ENCODE measurements at places on chromosomes 3 and 15.

- peak; percentile 67 for DNase-seq
Measured at GRCh38 chr3:184757022-184757651, 45.3 kb upstream of the MAGEF1 start.

DNA sequence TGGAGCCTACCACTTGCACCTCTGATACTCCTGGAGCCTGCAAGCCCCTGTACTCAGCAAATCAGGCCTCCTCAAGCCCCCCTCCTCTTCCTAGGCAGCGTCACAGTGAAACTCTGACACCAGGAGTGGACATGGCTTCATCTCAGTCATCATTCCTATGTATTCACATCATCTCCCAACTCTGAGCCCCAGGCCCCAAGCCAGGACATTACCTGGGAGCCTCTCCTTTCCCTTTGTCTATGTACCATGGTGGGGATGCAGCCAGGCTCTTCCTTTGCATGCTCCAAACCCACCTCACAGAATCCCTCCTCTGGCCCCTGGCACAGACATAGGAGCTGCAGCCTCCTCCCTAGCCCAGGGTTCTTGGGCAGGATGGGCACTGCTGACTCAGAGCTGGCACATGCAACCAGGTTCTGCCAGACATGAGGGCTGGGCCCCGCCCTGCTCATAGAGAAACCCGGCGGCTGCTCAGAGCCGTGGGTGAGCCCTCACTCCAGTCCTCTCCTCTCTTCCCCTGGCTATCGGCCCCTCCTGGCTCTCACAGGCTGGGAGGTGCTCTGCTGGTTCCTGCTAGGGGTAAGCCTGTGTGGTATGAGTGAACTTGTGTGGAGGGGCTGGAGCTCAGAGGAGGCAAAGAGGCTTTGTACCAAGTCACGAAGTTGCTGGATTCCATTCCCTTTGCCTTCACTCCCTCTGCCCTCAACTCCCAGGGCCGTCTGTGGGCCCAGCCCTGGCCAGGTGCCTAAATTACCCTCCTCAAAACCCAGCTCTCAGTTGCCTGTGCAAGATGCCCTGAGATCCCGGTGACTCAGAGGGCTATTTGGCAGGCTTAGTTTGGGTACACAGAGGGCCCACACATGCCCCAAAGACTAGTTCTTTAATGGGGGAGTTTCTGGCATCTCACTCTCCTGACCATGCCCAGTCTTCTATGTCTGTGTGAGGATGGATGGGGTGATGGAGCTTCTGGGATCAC is 1.9 kb upstream of the PLCD1 start:
- no peak for DNase-seq

DNA sequence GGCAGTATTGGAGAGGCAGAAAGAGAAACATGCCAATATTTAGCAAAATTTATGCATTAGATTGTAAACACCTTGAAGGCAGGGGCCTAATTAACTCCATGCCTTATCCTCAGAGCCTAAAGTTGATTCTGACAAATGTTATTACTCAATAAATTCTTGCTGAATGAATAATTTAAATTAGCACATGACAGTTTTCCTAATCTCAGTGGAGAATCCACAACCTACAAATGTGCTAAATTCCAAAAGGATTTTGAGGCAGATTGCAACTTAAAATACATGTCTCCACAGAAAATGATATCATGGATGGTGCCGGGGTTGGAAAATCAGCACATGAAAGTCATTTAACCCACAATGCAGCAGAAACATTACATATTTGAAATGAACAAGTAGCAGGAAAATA is 41.1 kb upstream of the NANOGP8 start:
- no peak for DNase-seq

DNA sequence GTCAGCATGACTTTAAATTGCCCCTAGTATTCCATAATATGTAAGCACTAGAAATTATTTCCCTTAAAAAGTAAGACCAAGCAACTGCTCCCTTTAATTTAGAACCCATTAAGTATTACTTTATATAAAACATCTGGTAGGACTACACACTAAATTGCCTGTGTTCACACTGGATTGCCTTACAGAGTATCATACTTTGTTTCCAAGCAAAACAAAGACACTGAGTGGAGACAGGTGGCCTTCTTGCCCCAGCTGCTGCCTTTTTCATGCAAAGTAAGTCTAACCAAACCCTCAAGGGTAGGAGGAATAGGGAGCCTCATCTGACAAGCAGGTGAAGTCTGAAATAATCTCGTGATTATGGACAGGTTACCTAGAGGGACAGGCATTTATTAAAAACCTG is 87.3 kb downstream of the PEX5L start:
- DNase-seq = no peak

GRCh38 chr3:97830638-97831037 is 8.8 kb downstream of the CRYBG3 start:
- no peak for DNase-seq

GRCh38 chr3:30113906-30114305 is 492.5 kb upstream of the TGFBR2 start:
- no peak for DNase-seq

DNA sequence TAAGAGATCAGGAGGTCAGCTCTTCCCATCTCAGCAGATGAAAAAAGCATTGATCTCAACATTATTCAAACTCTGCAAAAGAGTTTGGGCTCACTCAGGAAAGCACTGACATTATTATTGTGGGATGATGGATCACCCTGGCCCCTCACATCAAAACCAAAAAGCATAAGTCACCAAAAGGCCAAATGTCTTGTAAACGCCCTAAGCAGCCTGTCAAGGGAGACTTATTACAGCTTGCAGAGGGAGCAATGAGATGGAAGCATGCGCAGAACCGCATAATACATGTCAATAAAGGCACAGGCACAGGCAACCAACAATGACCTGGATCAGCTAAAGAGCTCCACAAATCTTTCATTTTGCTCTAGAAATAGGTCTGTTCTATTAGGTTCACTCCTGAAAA is 4.6 kb downstream of the FSIP1 start:
- no peak for DNase-seq

DNA sequence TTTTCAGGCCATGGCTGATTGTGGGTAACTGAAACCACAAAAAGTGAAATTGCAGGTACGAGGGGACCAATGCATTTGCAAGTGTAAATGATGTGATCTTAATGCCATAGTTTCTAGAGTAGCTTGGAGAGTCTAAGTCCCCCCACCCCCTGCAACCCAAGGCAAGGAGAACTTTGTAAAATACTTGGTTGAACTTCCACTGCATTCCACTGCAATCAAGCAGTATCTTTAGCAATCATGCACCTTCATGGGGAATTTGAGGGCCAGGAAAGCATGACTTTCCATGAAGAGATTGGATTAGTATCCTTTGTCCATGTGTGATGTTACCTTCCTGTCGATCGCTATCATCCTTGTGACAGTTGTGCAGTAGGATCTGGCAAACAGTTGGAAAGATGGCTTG is 11.4 kb upstream of the CYP8B1 start:
- DNase-seq = no peak

- DNase-seq = no peak
Measured at GRCh38 chr15:67415181-67415580, 105.8 kb upstream of the C15orf61 start.

DNA sequence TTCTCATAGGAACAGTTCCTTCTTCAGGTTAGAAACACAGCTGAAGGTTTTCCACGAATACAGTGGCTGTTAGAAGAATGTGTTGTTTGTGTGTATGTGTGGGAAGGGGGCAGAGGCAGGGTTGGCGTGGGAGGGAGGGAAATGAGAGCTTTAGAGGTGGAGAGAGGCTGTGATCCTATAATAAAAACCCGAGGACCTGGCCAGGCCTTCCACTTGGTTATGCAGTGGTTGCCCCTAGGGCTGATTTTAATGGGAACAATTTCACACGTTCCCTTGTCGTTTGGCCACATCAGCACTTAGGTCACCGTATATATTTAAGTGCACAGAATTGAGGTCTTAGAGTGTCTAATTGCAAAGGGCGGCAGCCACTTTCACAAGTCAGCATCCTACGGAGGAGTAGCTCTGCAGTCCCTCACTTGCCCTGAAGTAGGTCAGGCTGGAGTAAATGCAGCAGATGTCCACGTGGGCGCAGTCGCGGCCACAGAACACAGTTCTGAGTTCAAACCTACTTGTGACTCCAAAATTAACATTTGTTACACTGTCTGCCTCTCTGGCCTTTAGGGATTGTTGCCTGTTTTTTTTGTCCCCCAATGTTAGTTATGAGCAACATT is 85.6 kb downstream of the PDCD6IP start:
- DNase-seq = no peak

- no peak for DNase-seq
Measured at GRCh38 chr3:43032646-43033628, 53.8 kb downstream of the GASK1A start.

GRCh38 chr3:44272191-44272590 is 30.5 kb downstream of the TOPAZ1 start:
- no peak for DNase-seq

GRCh38 chr3:133477487-133477886 is 77.6 kb downstream of the BFSP2 start:
- no peak for DNase-seq

DNA sequence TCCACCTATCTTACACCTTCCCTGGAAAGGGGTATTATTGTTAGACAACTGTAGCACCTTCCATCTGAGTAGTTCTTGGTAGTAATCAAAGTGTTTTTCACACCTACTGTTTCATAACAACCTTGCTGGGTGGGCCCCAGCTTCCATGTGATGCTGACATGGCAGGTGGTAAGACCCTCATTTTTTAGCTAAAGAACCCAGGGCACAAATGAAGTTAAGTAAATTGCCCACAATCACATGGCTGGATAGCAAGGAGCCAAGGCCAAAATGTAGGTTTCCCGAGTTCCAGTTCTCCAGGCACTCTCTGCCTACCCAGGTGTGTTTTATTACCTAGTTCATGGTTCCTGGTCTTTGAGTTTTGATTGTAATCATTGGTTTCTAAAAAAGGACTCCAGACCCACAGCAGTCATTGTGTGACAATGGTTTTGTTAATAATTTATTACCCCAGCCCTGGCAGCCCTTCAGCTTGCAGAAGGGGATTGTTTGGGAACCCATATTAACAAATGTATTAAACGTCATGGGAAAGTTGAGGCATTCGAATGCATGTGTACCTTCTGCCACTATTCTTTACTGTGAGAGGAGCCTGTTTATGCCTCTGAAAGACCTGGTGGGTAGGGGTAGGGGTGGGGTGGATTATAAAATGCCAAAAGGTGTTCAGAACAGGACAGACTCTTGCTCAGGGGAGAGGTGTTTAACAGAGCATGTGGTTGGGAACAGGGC is 222.2 kb upstream of the BHLHE40 start:
- DNase-seq = no peak

DNA sequence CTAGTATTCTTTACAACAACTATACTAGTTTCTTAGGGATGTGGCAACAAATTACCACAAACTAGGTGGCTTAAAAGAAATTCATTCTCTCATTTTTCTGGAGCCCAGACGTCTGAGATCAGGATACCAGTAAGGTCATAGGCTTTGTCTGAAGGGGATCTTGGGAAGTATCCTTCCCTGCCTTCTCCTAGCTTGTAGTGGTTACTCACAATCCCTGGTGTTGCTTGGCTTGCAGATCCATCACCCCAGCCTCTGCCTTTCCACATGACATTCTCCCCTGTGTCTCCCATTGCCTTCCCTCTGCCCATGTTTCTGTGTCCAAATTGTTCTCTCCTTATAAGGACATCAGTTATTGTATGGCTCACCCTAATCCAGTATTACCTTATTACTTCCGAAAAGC is 24.3 kb upstream of the CLDN1 start:
- no peak for DNase-seq

- DNase-seq = no peak
Measured at GRCh38 chr3:178508443-178508825, 27.8 kb upstream of the KCNMB2 start.

- no peak for DNase-seq
Measured at GRCh38 chr3:134922866-134923265, 127.8 kb downstream of the EPHB1 start.

- no peak for DNase-seq
Measured at GRCh38 chr3:114043205-114043604, 13.1 kb downstream of the CCDC191 start.

DNA sequence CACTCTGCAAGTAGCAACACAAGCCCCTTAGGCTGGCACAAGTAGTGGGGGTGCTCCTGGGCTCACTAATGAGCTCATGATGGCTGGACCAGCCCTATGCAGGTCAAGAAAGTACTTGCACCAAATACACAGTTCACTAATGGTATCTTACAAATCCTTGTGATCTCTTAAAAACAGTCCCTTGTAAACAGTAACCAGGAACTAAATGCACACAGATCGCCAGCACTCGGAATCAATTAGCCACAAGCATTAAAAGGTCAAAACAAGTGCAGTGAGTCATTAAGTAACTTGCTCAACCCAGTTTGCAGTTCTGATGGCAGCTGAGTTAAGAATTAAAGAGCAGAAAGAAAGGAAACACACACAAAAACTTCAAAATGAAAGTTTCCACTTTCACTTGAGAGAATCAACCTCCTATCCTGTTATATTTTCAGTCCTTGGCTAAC is 43.2 kb downstream of the ARHGEF3 start:
- DNase-seq = no peak

- DNase-seq = no peak
Measured at GRCh38 chr3:78901544-78901943, 866.3 kb downstream of the ROBO1 start.

DNA sequence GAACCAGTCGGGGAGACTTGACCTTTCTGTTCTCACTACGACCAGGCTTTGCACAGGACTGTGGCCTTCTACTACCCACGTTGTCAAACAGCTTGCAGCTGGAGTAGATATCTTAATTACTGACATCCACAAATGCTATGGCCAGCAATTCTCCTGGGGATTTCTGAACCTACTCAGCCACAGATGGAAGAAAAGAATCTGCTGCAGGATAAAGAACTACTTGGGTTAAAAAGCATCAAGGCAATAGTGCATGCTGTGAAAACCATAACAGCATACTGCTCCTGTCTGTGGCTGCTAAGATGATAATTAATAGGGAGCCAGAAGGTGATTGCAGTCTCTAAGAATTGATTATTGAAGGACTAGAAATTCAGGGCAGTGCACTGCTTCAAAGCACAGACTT is 859.2 kb upstream of the SEMA6D start:
- no peak for DNase-seq

GRCh38 chr3:85835857-85836440 is 877.2 kb downstream of the CADM2 start:
- DNase-seq = no peak

DNA sequence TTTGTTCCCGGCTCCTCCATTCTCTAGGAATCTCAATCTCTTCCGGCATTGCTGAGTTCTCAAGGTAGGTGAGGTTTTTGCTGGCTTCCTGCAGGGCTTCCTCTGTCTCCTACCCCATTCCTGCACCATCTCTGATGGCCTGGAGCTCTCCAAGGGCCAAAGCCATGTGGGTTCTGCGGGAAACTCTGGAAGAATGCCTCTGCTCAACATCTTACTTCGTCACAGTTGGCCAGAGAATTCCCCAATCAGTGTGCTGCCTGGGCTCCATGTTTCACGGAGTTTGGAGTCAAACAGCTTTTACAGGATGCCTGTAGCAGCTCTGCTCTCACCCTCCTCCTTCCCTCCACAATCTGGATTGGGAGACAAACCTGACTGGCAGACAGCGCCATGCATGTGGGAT is 253.9 kb upstream of the HES1 start:
- no peak for DNase-seq

DNA sequence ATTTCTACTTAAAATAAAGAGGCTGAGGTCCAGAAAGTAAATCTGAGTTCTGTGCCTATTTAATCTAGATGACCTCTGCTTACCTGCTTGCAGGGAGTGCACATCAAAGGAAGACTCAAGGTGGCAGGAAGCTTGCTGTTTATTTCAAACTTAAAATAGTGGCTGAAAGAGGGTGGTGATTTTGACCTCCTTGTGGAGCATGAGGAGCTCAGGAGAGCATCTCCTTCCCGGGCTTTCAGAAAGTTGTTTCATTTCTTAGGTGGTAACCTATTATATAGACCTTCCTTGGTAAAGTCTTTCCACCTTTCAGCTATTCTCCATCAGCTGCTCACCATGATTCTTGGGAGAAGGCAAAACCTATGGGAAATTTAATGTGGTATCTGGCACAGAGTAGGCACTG is 494 bp downstream of the GCSAM start:
- no peak for DNase-seq

Measured in caudate nucleus (tissue), 63 donors.